ENCODE measurements at places on chromosomes 16 and 17.

- DNase-seq, result no peak
Observed at GRCh38 chr16:1654505-1655268, 23.4 kb upstream of the JPT2 start.

GRCh38 chr16:27867122-27868110 lies 196.1 kb downstream of the GSG1L start:
- no peak for DNase-seq

- DNase-seq, result no peak
Observed at GRCh38 chr16:46920402-46921068, 36.4 kb downstream of the GPT2 start.

DNA sequence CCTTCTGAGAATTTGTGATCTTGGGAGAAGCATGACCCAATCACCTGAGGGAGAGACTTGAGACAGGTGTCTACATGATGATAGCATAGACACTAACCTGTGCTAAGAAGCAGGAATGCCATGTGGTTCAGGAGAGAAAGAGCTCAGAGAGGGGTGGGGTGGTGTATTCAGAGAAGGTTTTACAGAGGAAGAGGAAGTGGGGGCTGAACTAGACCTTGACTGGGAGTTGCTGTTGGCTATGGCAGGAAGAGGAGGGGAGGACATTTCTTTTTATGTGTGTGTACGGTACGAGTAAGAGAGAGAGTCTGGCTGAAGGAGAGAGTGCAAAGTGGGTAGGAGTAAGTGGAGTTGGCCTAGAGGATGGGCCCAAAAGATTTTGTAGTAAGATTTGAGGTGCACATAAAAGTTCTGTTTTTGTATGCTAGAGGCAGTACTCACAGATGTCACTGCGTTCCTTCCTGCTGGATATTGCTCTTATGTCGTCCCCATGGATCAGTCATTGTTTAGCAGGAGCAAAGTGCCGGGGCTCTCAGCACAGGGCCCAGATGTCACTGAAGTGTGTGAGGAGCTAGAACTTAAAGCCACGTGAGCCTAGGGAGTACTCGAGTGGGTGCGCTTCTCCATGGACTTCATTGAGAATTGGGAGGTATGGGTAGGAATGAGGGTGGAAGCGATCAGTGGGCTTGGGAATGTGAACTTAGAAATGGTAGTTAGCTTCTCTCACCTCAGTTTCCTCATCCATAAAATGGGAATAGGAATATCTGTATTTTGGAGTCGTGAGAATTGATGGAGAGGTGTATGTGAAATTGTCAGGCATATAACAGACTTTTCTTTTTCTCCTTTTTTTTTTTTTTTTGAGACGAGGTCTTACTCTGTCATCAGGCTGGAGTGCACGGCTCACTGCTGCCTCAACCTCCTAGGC lies 22.1 kb downstream of the SLC7A6 start:
- DNase-seq, result no peak

- DNase-seq, result no peak
Observed at GRCh38 chr16:79965718-79966117, 365.2 kb upstream of the MAF start.

GRCh38 chr16:84794186-84794585 lies 25.6 kb upstream of the CRISPLD2 start:
- no peak for DNase-seq

- no peak for DNase-seq
Observed at GRCh38 chr16:80198311-80199299, 342.2 kb upstream of the DYNLRB2 start.

GRCh38 chr17:39981766-39982375 lies 1.3 kb downstream of the PSMD3 start:
- DNase-seq, result no peak

- DNase-seq, result no peak
Observed at GRCh38 chr17:57920916-57921703, 34.1 kb downstream of the CUEDC1 start.

GRCh38 chr17:76271669-76272540 lies 6.8 kb downstream of the UBALD2 start:
- peak; percentile 80 for DNase-seq

DNA sequence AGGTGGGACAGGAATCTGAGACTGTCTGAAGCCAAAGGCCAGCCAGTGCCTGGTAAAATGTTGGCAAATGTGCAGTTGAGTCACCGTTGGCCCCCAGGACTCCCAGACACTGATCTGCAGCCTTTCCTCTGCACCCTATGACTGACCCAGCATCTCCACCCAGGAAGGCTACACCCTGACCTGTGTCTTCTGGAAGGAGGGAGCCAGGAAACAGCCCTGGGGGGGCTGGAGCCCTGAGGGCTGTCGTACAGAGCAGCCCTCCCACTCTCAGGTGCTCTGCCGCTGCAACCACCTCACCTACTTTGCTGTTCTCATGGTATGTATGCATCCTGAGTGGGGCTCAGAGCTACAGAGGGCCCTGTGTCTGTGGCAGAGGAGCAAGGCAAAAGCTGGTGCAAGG lies 24.0 kb downstream of the ADGRG5 start:
- no peak for DNase-seq

- DNase-seq, result no peak
Observed at GRCh38 chr16:57477531-57478202, 8.6 kb downstream of the DOK4 start.

DNA sequence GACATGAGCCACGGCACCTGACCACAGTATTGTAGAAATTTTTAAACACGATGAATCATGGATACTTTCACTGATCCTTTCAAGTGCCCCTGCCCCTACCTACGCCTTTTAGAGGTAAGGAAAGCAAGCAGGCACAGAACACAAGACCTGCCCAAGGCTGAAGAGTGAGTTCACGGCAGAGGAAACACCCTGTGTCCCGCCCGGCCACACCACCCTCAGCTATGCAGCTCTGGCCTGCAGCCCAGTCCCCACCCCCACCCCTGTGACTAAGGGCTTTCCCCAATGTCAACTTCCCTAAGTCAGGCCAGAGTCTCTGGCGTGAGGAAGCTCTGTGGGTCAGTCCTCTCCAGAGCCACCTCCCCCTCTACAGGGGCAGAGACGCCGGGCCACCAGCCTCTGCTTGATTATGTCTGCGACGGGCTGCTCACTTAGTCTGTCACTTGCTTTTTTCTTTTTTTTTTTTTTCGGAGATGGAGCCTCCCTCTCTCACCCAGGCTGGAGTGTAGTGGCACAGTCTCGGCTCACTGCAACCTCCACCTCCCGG lies 8.4 kb downstream of the SLC16A5 start:
- no peak for DNase-seq

DNA sequence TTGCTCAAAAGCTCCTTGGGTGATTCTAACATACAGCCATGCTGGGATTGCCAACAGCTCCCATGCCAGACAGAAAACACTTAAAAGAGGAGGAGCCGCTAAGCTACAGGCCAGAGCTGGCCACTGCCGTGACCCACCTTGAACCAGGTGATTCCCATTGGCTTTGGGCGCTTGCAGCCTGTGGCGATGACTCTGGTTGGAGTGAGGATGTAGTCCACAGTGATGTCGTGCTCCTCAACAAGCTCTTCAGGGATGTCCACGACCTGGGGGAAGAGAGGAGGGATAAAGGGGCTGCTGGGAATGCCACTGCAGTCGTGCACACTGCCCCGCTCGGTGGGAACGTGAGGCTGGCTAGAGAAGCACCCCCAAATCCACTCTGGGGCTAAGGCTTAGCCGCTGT lies 13.5 kb downstream of the MTHFSD start:
- no peak for DNase-seq

GRCh38 chr17:74862108-74862901 lies 2.6 kb upstream of the GRIN2C start:
- DNase-seq, result peak; percentile 51

DNA sequence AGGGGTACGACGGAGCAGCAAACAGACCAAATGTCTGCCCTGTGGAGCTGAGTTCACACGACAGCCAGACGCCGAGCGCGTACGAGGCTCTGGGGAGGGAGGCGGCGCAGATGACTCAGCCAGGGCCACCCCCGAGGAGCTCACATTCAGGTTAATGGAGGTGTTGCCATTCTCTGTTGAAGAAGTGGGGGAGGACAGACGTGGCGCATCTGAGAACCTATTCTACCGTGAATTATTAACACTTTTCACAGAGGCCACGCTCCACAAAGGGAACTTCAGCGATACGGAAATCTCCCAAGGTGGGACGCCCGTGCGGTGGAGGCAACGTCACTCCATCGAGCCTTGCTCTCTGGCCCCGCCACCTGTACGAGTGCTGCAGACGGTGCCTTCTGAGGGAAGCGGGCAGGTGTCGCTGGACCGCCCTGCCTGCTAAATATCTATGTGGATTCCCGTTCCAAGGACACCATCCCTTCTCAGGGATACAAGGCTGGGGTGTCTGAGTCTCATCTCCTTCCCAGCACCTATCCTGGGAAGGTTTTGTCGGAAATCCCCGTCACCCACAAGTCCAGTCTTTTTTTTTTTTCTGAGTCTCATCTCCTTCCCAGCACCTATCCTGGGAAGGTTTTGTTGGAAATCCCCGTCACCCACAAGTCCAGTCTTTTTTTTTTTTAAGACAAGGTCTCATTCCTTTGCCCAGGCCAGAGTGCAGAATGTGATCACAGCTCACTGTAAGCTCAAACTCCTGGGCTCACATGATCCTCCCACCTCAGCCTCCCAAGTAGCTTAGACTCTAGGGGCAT lies 19.0 kb downstream of the ABR start:
- no peak for DNase-seq

DNA sequence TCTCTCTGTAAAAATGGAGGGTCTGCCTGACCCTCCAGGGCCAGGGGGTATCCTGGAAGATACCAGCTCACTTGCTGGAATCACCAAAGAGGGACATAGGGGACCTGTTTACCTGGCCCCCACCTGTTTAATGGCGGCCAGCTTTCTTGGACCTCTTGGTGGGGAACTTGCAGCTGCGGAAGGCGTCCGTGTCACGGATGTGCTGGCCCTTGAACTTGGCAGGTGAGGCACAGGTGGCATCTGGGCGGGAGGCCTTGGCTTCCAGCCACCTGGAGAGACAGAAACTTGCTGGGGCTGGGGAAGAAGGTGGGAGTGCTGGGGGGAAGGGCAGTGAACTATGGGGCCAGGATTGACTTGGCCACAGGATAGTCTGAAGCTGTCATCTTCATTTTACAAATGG lies 3.5 kb downstream of the CHAD start:
- no peak for DNase-seq

GRCh38 chr16:53036066-53036465 lies 16.6 kb downstream of the CHD9NB start:
- DNase-seq, result no peak

GRCh38 chr17:78324391-78325075 lies 35.3 kb downstream of the SOCS3 start:
- DNase-seq, result no peak

GRCh38 chr16:16138034-16138635 lies 85.2 kb downstream of the ABCC6 start:
- DNase-seq, result no peak

DNA sequence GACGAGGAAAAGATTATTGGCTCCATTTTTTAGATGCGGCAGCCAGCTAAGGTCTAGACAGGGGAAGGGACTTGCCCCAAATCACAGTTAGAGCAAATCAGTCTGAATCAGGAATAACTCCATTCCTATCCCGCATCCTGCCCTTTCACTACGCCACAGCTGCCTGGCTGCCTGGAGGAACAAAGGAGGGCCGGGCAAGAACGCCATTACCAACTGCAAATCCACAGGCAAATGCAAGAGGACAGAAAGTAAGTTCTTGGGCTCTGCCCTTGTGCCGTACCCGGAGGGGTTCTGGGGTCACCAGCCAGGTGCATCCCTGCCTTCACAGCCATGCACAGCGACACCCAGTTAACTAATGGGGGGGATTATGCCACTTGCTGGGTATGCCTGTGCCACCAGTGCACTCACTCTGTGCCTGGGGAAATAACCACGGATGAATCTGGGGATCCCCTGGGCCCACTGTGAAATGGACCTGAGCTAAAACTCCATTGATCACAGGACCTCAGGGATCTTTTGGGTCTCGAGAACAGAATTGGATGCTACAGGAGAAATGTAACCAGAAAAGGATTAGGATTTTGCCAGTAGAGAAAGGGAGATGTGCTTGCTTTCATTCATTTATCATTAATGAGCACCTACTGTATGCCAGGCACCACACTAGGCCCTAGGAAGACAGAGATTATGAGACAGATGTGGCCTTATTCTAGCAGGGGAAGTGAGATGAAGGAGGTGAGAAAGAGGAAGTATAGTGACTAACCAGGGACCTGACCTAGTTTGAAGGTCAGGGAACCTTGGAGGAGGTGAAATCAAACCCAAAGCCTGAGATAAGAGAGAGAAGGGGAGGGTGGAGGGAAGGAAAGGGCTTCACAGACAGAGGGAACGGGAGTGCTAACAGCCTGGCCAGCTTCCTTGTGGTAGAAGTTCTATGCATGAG lies 17.7 kb downstream of the BCL7C start:
- no peak for DNase-seq

DNA sequence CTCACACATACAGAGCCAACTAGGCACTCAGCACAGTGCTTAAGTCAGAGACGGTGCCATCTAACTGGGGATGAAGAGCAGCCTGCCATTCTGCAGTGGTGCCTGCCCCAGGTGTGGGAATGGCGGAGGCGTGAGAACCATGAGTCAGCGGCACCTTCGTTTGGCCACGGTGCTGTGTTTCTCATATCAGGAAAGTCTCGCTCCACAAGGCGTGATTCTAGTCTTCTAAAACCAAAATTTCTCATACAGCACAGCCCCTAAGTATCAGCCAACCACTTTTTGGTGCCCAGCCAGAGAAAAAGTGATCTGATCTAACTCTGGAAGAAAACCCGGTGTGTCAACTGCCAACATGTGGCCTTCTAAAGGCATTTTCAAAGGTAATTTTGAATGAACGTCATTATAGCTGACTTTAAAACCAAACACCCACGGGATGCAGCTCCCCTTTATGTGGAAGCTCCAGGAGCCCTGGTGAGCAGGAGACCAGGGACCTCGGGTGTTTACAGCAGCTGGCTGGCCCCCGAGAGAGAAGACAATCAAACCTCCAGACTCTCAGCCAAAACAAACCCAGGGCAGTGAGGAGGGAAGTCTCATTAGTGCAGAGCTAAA lies 54.6 kb downstream of the ABCC12 start:
- no peak for DNase-seq

- DNase-seq, result no peak
Observed at GRCh38 chr16:81567987-81568748, 123.6 kb downstream of the CMIP start.

DNA sequence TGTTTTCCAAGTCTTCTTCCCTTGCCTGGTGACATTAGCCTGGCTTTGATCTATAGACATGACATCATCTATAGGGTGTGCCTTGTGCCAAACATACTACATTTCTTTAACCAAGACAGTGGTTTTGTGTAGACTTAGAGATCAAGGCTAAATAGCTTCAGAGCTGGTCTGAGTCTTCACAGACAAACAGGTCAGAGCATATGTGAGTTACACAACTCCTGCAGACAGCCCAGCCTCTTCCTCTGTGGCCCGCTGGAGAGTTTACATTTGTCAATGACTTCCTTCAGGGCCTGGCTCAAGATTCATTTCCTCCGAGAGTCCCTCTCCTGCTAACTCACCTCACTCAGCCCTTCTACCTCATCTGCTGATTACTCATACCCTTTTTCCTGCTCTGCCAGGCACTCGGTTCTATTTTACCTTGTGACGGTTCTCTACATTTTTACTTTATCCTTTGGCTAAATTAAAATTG lies 73.1 kb upstream of the TANC2 start:
- DNase-seq, result no peak

- DNase-seq, result no peak
Observed at GRCh38 chr16:85179344-85180046, 67.2 kb upstream of the CIBAR2 start.

- no peak for DNase-seq
Observed at GRCh38 chr16:13913374-13914292, 6.3 kb upstream of the ERCC4 start.

- peak; percentile 53 for DNase-seq
Observed at GRCh38 chr17:82863941-82864712, 24.3 kb upstream of the ZNF750 start.

- DNase-seq, result no peak
Observed at GRCh38 chr16:88510091-88510994, 57.3 kb downstream of the ZFPM1 start.

GRCh38 chr17:40335620-40336019 lies 26.6 kb downstream of the RARA start:
- DNase-seq, result no peak
